ENCODE measurements at places on chromosomes 1 and 21.

DNA sequence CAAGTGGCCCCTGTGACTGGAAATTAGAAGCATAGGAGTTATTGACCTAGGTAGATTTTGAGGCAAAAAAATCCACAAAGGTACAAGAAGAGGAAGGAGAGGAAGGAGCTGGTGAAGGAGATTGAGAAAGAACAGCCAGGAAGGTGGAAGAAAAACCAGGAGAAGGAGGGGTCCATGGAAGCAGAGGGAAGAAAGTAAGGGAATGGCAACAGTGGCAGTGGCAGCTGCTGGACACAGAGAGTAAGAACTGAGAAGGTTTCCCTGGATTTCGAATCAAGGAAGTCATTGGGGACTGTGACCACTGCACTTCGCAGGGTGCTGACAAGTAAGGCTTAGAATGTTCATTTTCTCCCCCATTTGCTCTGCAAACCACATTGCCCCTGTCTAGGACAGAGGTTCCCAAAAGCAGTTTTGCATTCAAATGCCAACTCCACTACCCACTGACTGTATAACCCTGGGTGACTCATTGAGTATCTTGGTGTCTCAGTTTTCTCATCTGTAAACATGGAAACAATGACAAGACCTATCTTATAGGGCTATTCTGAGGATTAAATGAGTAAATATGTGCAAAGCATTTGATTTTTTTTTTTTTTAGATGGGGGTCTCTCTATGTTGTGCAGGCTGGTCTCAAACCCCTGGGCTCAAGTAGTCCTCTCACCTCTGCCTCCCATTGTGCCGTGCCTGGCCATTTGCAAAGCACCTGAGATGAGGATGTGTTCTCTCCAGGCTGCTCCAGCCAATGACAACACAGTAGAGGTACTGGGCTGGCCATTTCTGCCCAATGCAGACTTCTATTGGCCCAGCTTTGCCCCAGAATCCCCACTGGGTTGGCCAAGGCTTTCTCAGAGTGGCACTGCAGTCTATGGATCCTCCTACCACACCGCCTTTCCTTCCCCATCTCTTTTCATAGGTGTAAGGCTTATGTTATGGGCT is 9.3 kb upstream of the CAPN2 start:
- DNase-seq = no peak

- no peak for DNase-seq
These were observed 5.8 kb downstream of the COQ8A start for GRCh38 chr1:226945858-226946245.

DNA sequence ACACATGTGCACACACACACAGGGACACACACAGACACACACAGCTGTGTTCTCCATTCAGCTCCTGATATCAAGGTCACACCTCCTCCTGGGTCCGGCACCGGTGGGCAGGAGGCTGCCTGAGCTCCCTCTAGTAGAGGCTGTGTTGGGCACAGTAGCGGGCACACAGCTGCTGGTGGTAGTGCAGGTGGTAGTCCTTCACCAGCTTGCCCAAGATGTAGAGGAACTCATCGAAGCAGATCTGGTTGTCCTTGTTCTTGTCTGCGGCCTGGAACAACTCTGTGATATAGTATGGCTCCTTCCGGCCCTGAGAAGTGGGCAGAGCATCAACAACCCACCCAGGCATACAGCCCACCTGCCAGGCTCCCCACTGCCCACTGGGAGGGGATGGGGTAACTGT is 5.6 kb upstream of the S100A8 start:
- DNase-seq = no peak

GRCh38 chr1:173405834-173406233 is 71.3 kb upstream of the PRDX6 start:
- DNase-seq = no peak

DNA sequence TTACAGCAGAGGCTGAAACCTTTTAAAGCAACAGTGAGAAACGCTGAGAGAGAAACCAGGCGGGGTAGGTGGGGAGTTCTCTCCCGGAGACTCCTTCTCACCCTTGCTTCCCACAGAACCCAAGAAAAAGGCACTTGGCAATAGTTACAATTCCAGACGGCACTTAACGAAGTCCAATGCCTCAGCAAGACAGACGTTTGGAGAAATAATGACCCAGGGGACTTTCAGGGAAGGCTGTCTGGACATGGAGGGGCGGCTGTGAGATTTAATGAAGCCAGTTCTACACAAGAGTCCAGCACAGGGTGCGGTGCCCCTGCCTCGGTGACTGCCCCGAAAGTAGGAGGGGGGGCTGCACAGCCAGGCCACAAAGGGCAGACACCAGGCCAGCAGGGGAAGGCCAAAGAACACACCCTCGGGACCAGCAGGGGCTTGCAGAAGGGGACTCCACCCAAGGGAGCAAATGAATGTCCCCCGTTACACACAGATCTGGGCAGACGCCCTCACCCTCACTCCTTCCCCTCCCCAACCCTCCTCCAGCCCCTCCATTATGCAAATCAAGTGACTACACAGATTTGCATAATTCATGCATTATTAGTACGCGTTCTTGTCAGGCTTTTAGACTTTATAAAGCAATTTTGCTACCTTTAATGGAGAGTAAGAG is 26.3 kb downstream of the KCNN3 start:
- no peak for DNase-seq

GRCh38 chr1:174761901-174762585 is 237.7 kb upstream of the CACYBP start:
- no peak for DNase-seq

DNA sequence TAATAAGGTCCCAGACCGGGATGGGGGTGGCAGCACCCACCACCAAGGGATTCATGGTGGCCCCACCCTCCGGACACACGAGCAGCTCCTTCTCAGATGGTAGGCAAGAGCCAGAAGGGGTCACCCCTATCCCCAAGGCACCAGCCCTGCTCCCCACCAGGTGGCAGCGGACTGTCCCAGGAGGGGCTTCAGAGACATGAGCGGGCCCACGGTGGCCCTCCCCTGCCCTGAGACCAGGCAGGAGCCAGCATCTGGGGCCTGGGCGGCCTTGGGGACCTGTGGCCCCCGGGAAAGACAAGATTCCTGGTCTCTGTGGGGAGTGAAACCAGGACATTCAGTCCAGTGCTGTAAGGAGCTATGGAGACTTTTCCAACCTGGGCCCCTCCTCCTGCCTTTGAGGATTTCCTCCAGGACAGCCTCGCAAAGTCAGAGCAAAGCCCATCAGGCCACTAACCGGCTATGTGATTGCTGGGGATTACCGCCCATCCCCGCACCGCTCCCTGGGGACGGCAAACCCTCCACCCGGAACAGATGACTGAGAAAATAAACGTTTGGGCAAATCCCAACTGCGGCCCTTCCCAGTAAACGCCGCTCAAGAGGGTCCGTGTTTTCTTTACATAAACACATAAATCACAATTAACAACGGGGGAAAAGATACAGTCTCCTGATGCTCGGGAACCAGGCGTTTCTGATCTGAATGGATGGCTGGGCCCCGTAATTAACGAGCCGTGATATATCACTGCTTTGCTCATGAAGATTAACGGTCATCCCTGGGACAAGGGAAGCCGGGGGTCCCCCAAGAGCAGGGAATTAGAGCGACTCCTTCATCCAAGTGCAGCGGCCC is 50.9 kb upstream of the ARHGEF16 start:
- DNase-seq = no peak

DNA sequence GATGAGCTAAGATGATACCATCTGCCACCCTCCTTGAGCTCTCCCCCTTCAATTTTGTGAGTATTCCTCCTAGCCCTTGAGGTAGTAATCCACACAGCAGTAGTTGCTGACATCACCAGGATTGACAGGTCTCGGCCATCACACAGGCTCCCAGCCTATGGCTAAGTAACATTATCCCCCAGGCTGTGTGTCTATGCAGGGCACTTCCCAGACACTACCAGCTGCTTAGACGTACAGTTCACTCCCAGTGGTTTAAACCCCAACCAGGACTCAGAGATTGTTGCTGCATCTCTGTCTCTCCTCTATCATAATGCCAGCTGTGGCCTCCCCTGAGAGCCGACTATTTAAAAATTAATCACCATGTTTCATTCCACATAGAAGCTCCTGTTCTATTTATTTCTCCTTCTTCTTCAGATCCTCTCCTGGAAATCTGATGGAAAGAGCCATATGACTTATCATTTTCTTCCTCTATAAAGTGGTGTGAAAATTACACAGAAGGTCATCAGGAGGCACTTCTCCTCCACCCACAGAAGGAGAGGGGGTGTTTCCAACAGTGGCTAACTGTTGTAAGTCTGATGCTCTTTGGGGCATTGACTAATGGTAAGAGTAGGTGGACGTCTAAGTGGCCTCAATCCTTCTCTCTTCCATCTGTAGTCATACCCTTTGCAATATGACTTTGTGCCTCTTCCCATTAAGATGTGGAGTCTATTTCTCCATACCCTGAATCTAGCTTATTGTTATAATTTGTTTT is 396.3 kb downstream of the SETD4 start:
- DNase-seq = no peak

DNA sequence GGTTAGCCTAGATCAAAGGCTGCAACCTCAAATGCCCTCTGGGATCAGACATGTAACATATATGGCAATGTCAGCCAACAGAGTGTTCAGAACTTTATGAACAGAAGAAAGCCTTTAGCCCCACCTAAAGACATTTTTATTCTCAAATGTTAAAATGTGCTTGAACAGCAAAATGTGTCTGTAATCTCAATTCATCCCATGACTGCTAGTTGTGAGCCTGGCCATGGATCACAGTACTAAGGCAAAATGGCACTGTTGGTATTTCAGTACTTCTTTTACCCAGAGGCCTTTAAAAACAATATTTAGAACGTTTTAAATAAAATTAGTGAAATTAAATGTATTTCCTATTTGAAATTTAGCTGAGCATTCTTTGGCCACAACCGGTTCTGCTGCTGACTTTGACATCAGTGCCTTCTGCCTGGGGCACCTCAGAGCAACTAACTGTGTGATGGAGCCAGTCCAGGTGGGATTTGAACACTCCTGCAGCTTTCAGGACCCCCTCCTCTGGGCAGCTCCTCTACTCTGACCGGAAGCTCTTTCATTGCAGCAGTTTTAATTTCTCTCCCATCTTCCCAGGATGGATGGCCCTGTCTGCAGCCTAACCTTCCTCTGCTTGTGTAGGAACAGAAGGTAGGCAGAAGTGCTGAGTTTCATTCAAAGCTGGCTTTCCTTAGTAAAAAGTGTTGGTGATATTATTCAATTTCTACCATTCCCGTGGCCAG is 68.3 kb upstream of the NFIA start:
- DNase-seq = no peak

GRCh38 chr1:203569490-203570318 is 56.9 kb upstream of the ATP2B4 start:
- DNase-seq = no peak

DNA sequence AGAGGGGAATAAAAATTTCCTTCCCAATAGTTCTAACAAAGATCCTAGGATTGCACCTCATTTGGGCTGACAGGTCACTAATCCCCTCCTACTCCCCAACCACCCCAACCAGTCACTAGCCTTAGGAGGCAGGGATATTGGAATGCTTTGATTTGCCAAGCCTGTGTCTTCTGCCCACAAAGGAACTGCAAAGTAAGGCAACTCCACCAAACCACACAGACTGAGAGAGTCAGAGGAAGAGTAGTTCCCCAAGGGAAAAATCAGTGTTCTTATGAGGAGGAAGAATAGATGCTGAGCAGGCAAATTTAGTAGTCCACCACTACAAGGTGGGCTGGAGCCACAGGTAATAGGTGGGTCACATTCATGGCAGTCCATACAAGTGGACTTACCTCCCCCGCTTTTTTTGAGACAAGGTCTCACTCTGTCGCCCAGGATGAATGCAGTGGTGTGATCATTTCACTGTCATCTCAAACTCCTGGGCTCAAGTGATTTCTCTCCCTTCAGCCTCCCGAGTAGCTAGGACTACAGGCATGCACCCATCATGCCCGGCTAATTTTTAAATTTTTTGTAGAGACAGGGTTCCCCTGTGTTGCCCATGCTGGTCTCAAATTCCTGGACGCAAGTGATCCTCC is 3.7 kb upstream of the TMEM39B start:
- no peak for DNase-seq
